Suppressor macrophage (primary cell): ENCODE measurements at places on chromosomes 7 and 10.
A peak's percentile ranks its signal among the peaks of the same experiment; 100 is the strongest.

DNA sequence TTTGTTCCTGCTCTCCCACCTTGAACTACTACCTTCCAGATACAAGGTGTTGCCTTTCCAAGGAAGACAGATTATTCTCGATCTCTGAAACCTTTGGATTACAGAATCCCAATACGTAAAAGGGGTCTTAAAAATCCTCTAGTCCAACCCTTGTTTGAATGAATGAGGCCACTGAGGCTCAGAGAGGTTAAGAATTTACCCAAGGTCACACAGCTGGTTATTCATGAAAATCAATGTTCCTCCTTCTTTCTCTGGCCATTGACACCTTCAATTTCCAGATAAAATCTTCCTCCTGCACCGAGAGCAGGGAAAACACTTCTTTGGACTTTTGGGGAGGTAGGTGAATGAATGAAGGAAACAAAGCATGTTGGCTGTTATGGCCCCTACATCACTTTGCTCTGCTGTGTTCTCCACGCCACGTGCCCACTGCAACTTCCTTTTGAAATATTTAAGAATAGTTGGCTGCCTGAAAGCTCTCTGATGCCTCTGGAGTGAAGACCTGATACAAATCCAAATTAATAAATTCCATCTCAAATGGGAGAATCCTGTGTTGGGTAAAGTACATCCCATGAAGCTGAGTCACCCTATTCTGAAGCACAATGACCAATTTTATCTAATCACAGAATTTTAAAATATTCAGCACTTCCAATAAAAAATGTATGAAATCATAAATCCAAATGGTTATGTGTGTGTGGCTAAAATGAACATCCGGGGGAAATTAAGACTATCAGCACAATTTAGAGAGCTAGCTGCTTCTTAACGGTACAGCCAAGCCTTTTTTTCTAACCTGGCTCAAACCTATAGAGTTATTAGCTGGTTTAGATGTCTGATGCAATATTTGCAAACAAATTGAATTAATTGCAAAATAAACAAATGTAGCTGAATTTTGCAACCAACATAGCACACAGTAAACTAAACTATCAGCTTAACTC lies 7.3 kb downstream of the SVIL start:
- no peak for DNase-seq

DNA sequence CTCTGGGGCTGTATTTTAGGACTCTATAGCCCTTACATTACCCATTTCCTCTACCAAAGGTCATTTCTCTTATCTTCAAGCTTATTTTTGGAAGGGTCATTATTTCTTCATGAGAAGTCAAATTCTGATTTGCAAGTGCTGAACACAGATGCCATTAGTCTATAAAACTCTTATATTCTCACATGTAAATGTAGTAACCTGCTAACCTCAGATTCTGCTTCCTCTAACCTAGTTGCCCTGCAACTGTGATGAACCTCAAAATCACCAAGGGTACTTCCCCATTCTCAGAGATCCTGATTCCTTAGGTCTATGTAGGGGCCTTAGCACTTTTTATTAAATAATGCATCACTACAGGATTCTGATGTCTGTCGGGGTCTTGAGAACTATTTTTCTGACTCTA lies 6.3 kb downstream of the FAS start:
- DNase-seq = peak; percentile 70

DNA sequence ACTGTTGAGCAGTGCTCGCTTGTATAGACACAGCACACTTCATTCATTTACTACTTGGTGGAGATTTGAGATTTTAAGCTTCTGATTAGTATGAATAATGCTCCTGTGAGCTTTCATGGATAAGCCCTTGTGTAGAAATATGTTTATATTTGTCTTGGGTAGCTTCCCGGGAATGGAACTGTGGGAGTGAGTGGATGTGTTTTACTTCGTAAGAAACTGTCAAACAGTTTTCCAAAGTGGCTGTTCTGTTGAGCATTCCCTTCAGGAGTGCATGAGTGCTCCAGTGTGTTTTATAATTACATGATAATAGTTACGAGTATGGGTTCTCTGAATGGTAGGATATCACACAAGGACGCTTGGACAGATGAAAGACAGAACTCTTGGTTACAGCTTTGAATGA lies 49.4 kb downstream of the VWC2 start:
- no peak for DNase-seq

DNA sequence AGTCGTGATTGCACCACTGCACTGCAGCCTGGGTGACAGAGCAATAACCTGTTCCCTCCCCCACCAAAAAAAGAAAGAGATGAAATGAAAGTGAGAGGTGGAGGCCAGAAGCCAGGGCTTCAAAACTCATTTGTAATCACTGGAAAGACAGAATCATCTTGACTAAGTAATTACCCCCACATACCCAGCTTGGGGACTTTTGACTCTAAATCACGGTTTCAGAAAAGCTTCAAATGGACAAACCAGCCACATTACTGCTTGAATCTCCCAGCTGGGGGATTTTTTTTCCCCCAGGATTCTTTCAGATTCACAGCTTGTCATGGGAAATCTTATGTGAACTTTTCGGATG lies 361.0 kb downstream of the FRMD4A start:
- no peak for DNase-seq

GRCh38 chr10:69446229-69446628 lies 5.0 kb upstream of the TSPAN15 start:
- no peak for DNase-seq

GRCh38 chr10:98642281-98642680 lies 195.5 kb upstream of the HPS1 start:
- DNase-seq = no peak

GRCh38 chr10:73647875-73648651 lies 6.8 kb upstream of the MYOZ1 start:
- no peak for DNase-seq

DNA sequence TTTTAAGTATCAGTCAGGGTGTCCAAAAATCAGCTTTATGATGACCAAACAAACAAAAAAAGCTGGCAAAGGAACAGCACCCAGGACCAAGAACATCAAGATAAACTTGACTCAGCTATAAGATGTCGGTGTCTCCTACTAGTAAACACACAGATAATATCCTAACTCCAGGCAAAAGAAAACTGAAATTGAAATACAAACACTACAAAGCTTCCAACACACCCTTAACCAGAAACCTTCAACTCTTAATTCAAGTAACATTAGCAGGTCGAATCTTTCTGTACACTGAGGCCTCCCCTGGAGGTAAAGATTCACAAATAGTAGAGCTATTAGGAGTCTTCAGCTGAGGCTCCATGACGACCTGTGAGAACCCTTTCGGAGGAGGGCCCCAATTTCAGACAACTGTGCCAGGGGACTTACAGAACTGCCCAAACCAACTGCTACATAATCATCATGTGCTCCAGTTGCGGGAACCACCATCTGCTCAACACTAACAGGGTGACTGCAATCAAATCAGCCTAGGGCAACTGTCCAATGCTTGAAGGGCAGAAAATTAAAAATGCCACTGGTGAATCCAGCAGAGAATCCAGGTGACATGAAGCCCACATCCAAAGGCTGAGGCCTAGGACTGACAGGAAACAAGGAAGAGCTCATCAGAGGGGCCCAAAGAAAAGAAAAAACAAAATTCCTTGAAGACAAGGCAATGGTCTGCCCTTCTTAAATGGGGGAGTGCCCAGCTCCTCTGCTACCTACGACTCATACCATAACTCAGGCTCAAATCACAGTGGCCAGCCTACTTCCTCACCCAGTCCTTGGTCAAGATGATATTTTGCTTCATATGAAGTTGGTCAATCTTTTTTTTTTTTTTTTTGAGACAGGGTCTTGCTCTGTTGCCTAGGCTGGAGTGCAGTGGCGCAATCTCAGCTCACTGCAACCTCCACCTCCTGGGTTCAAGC lies 20.0 kb downstream of the XPNPEP1 start:
- peak; percentile 29 for DNase-seq

GRCh38 chr7:80918399-80918798 lies 452 bp downstream of the SEMA3C start:
- peak; percentile 37 for DNase-seq

DNA sequence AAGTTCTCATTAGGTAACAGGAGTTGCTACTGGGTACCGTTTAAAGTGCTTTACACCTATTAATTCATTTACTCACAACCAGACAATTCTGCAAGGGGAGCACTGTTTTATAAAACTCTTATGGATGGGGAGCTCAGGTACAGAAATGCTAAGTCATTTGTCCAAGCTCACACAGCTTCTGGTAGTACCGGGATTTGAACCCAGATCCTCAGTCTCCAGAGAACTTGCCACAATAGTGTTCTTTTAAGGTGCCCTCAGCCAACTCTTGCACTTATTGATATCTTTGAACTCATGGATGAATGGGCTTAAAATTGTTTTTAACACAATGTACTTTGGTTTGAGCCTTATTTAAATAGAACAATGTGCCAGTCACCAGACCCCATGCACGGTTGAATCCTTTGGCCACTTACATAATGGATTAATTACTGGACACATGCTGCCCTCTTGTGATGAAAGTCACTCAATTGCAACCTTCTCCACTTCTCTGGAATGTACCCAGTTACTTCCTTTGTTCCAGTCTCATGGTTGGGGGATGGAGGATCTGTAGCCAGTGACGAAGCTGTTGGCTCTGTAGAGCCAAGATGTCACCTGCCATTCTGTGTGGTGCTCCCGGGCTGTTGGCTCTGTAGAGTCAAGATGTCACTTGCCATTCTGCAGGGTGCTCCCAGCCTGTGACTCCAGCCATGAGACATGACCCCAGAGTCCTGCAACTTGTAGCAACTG lies 65.6 kb downstream of the NOD1 start:
- DNase-seq = peak; percentile 77

GRCh38 chr7:81515009-81515408 lies 254.8 kb downstream of the HGF start:
- no peak for DNase-seq

DNA sequence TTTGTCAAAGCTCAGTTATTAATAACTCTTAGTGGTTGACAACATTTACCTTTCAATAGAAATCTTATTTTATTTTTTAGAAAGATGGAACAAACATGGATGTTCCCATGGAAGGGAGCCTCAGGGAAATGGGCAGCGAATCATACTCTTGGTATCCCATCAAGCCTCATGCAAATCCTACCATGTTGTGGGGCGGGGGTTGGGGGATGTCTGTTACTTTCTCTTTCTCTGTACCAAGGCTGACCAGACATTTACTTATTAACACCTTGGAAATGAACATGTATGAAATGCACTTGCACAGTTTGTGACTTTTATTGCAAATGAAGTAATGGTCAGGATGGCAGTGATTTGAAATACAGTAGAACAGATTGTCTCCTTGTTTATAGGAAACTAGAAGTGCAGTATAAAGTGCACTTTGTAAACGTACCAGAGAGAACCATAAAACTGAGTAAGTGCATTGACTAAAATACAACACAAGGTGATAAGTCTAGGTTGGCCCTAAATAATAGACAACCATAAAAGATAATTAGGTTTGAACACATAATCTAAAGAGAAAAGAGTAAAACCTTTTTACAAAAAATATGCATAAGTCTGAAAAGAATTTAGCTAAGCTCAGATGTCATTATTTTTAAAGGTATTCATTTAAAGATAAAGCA lies 32.4 kb downstream of the SEMA3D start:
- DNase-seq = no peak

DNA sequence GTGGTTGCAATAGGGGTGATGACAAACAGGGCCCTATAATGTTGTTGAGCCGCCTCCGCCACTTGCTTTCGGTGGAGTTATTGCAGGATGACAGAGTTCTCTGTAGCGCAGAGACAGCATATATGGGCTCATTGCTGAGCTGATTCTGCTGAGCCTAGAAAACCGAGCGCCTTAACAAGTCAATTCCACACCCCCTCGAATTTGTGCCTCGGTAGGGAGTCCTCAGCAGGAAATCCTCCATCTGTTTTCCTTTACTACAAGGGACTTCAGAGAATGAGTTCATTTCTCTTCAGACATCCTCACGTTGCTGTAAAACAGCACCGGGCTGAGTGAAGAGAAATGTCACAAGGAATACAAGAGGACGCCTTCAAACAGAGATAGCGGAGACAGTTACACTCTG lies 90.7 kb upstream of the KIAA1217 start:
- no peak for DNase-seq

DNA sequence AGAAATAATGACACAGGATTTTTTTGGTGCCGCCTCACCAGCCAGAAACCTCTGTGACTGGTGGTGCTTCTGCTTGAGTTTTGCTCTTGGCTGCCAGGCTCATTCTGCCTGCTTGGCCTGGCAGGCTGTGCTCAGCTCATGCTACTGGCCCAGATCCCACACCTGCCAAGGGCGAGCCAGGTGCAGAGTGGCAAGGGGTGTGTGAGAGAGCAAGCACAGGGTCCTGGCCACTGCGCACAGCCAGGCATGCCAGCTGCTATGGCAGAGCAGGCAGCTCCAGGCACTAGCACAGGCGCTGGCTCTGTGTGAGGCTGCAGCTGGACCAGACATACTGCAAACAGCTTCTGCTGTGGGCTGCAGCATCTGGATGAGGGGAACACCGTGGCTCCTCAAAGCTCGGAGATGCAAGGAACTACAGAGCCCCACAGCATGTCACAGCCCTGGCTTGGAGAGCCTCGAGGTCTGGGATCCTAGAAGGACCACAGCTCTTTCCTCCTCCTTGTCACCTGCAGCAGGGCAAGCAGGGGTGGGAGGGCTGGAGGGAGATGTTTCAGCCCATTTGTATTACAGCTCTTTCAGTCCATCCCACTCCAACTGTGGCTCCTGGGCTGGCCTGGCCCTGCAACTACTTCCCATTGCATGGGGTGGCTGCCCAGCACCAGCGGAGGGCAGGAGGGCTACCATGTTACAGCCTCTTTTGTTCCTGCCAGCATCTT lies 313.4 kb upstream of the SEMA3C start:
- DNase-seq = no peak

GRCh38 chr7:150428671-150429451 lies 21.6 kb upstream of the GIMAP8 start:
- DNase-seq = peak; percentile 86

GRCh38 chr7:30102281-30102680 lies 32.5 kb upstream of the MTURN start:
- no peak for DNase-seq

DNA sequence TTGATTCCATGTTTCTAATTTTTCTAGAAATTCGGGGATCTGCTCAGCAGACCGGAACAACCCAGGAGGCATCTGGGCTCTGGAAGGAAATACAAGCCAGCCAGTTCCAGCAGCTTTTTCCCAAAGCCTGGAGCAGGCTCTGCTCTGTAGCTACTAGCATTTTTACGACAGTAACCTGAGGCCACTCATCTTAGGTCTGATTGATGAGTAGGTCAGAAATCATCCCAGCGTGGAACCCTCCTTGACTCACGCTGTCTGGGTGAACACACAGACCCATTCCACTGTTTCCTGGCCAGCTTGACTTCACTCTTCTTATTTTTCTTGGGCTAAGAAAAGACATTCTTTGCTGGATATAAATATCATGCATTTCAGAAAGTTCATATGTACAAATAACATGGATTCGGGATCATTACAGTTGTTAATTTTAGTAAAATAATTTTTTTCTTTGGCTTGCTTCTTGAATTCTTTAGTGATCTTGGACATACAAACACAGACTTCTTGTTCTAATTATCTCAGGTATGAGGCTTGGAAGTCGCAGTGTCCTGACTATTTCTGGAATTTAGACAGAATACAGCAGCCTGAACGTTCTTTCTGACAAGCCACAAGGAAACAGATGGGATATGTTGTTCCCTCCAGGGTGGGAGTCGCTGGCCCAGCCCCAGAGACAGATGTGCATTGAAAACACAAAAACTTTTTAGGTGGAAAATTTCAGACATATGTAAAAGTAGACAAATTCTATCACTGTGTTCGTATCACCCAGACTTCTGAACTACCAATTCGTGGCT lies 54.6 kb upstream of the PITRM1 start:
- no peak for DNase-seq

- DNase-seq = peak; percentile 40
Measured at GRCh38 chr10:114821915-114822443, 399 bp downstream of the FHIP2A start.
